CD4-positive, alpha-beta T cell treated with Interleukin-2 at 100 ng/mL for 4 hours (primary cell): ENCODE measurements at places on chromosomes 13 and 19.

- no peak for DNase-seq
These were observed 17.5 kb downstream of the MAU2 start for GRCh38 chr19:19338082-19338481.

DNA sequence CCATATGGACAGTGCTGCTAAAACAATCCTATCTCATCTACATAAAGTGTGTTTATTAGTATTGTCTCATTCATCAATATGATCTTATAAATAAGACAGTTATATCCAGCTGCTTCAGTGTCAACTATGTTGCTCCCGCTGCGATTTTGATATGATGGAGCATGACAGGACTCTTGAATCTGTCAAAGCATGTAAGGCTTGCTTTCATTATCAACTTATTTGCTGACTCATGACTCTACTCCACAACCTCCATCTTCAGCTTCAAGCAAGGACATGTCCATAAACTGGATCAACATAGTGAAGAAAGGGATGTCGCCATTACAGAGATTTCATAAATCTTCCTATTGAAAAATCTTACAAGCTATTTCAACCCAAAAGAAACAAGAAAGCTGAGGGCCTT is 2812.6 kb downstream of the PCDH9 start:
- no peak for DNase-seq

DNA sequence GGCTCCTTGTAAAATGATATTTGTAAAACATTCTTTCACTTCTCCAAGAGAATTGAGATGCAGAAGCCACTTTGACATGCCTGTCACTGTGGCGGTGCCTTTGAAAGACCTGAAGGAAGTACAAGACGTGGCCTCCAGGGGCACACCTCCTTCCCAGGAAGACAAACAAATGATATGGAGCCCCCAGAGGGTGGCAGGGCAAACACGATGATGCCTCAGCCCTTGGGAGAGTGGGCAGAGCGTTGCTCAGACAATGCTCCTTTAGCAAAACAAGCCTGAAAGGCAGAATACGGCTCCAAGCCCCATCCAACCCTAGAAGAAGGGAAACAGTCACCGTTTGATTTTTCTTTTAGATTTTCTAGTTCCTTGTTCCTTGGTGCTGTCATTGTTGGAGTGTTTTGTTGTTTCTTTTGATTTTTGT is 9.2 kb upstream of the ATP12A start:
- DNase-seq = no peak

- no peak for DNase-seq
These were observed 17.3 kb downstream of the RHPN2 start for GRCh38 chr19:33047422-33047821.

DNA sequence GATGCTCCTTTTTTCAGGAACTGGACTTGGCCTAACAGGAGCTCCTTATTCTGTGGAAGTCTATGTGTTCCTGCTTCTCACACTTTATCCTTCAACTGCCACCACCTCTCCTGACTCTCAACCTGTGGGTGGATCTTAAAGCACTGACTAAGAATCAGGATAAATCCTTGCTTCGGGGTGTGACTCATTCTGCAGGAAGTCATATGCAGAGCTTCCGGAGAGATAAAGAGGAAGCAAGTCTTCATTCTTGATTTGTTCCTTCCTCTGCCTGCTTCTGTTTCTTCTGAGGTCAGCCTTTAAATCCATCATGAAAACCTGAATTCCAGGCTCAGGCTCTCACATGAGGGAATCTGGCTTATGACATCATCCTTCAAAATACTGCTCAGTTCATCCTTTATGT is 137.1 kb upstream of the ATXN8OS start:
- DNase-seq = no peak

DNA sequence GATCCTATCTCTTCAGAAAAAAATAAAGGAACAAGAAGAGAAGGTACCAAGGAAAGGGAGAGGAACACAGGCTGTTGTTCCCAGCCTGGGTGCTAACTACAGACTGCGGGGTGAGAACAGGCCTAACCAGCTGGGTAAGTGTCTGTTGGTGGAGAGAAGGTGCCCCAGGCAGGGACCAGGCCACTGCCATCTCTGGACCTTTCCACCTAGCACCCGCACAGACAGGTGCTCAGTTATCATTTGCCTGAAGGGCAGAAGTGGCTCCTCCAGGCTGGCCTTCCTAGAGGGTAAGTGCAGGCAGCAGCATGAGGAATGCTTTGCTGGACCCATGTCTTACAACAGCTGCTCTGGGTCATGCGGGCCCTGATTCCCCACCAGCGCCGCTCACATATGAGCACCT is 10.1 kb downstream of the DNMT1 start:
- DNase-seq = no peak

DNA sequence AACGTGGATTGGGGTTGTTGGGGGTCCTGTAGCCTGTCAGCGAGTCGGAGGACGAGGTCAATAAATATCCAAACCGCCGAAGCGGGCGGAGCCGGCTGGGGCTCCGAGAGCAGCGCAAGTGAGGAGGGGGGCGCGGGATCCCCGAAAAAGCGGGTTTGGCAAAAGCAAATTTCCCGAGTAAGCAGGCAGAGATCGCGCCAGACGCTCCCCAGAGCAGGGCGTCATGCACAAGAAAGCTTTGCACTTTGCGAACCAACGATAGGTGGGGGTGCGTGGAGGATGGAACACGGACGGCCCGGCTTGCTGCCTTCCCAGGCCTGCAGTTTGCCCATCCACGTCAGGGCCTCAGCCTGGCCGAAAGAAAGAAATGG is 754 bp upstream of the SIX5 start:
- no peak for DNase-seq

GRCh38 chr13:91185294-91185863 is 162.1 kb upstream of the MIR17HG start:
- DNase-seq = no peak

- DNase-seq = no peak
These were observed 10.5 kb downstream of the LPAR6 start for GRCh38 chr13:48402325-48402932.

GRCh38 chr13:63299866-63300394 is 1884.3 kb upstream of the PCDH20 start:
- no peak for DNase-seq

- no peak for DNase-seq
These were observed 37.5 kb upstream of the XPO4 start for GRCh38 chr13:20940083-20940482.

GRCh38 chr13:112635323-112635722 is 47.4 kb upstream of the TUBGCP3 start:
- DNase-seq = no peak

- DNase-seq = no peak
These were observed 53.8 kb downstream of the KCTD12 start for GRCh38 chr13:76832258-76832988.

DNA sequence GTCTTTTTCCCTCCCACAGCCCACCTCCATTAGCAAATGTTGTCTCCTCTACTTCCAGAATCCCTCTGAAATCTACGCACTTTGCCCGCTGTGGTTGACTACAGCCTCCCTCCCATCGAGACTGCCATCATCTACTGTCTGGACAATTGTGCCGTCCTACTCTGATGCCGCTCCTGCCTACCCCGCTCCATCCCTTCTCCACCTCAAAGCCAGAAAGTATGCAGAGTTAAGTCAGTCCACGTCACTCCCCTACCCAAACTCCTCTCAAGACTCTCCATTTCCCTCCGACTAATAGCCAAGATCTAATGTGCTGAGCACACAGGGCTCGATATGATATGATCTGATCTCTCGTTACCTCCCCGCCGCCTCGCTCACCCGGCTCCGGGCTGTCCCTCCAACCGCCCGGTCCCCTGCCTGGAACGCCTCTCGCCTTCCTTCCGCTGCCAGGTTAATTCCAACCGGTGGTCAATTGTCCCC is 556 bp downstream of the CACTIN start:
- no peak for DNase-seq

DNA sequence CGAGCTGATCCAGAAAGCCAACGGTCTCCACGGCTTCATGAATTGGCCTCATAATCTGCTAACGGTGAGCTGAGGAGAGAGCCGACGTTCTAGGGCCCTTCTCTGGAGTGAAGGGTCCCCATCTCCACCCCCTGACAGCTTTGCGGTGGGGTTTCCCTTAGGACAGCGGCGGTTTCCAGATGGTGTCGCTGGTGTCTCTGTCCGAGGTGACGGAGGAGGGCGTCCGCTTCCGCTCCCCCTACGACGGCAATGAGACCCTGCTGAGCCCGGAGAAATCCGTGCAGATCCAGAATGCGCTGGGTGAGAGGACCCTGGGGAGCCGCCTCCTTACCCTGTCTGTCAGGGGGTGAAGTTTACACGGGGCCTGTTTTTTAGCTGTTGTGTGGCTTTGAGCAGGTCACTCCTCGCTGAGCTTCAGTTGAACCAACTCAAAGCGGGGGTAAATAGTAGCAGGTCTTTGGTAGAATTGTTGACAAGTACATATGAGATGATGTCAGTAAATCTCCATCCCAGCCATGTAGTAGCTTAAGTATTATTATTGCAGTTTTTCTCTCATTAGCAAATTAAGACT is 801 bp downstream of the QTRT1 start:
- no peak for DNase-seq

DNA sequence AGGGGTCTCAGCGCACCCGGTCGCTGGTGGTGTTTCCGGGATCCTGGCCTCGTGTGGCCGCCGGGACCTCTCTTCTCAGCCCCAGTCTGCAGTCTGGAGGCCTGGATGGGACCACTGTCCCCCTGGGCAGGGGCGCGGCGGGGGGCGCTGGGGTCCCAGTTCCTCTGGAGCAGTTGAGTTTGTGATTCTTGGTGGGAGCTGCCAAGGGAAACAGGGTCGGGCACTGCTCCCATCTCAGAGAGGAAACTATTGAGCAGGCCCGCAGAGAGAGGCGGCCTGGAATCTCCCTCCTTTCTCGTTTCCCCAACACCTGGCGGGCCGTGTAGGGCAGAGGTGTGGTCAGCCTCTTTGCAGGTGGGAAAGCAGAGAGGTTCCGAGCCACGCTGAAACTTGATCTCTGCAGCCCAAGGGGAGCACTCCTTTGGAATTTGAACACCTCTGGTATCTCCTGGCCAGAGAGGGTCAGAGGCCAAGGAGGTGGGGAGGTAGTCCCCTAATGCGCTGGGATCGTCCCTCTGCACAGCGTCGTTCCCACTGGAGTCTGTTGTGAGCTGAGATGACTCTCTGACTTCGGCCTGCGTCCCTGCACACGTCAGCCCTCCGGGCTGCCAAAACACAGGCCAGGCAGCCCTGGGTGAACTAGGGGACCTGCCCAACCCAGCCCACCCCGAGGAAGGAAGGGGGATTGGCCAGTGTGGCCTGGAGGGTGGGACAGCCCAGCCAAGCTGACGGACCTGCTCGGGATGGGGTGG is 741 bp downstream of the PLEKHF1 start:
- DNase-seq = no peak

DNA sequence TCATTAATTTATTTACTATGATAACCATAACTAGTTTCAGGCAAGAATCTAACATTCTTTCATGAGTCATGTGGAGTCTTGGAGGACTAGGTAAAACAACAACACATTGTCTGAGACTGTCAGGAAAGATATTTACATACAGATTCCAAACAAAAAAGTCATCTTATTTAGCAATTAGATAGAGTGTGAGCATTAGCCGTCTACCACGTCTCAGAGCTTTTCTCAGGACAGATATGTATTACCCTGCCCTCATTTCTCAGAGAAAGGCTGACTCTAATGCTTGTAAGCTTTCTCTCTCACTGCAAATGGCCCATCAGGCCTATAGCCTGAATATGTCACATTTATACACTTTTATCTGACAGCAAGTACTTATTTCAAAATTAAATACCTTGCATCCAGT is 312.1 kb upstream of the PCDH20 start:
- DNase-seq = no peak

DNA sequence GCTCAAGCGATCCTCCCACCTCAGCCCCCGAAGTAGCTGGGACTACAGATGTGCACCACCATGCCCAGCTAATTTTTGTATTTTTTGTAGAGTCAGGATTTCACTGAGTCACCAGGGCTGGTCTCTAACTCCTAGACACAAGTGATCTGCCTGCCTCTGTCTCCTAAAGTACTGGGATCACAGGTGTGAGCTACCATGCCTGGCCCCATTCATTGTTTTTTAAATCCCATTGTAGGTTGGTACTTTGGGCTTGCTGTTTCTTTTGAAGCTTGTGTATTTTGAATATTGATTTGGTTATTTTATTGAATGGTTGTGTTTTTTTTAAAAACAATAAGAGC is 26.7 kb downstream of the ZMYM2 start:
- DNase-seq = no peak
